ENCODE measurements at places on chromosomes 11 and 22.

GRCh38 chr22:39097098-39098020 lies at the start of gene APOBEC3H:
TSS of gene APOBEC3H (plus strand) at chr22:39097244. CDS start at chr22:39100279, 3,035 bp downstream.
- no peak for DNase-seq

DNA sequence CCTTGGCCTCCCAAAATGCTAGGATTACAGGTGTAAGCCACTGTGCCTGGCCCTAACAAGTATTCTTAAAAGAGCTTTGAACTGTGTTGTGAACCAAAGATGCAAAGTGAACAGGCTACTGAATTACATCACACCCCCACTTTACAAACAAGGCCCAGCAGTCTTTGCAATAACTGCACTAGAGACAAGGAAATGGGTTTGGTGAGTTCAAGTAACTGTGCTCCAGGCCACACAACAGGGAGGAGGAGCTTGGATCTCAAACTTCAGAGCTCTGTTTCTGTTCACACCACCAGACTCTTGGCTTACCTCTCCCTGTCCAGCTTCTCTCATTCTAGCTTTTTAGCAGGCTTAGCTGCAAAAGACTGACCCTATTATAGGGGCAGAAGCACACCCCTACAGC lies 30.4 kb upstream of the RASL10A start:
- DNase-seq = no peak

GRCh38 chr11:95154514-95154913 lies 64.9 kb downstream of the ENDOD1 start:
- peak; percentile 73 for DNase-seq

DNA sequence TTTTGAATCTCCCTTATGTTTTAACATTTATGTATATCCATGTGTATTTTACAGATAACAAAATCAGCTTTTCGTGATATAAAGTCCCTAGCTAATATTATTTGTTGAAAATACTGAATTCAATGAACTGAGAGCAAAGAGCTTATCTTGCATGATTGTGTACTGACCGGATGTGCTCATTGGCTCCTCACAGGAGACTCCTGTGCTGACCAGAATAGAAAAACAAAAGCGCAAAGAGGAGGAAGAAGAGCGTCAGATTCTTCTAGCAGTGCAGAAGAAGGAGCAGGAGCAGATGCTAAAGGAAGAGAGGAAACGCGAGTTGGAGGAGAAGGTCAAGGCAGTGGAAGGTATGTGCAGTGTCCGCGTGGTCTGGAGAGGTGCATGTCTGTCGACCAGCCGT lies 39.4 kb upstream of the SLC25A18 start:
- DNase-seq = no peak

DNA sequence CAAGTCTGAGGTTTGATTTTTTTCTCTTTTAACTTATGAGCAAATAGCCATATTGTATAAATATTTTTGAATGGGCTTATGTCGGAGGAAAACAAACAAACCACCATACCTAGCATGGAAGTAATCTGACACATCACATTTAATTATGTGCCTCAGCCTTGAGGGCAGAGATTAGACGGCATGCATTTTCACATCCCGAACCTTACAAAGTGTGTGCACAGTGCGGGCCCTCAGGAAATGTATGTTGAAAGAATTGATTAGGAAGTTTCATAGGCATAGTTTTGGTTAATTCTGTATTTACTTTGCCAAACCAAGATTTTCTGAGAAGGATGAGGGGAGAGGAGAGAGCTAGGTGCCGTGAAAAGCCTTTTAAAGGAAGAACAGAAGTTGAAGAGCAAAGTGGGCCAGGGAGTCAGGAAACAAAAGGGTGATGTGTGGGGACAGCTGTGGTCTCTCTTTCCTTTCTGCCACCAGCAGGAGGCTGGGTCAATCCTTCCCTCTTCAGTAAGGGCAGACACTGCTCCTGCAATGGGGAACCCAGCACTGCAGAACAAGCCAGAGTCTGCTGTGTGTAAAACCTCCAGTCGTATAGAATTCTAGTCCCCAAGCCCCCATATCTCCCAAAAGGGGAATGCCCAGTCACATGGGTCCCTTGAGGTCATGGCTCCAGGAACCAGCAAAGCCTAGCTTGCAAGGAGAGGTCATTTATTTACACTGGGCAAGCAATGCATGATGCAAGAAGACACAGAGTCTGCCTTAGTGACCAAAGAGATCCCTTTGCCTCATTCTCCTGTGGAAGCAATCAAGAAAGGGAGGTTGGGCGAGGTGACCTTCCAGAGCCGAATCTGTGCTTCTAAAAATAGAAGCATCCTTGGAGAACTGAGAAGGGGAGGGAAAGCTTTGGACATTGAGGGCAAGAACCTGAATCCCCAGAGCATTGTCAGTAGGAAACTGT lies 71.1 kb upstream of the OLFML1 start:
- DNase-seq = no peak

GRCh38 chr11:110990311-110990710 lies 255.2 kb upstream of the POU2AF2 start:
- DNase-seq = no peak

Measured in NCI-H1436 (cell line).